Right atrium auricular region (tissue), 2 donors: ENCODE measurements at places on chromosomes 4 and X.
A peak's percentile ranks its signal among the peaks of the same experiment; 100 is the strongest.

- DNase-seq = peak; percentile 52
Measured at GRCh38 chrX:150199181-150199580, 163.9 kb upstream of the MAMLD1 start.

DNA sequence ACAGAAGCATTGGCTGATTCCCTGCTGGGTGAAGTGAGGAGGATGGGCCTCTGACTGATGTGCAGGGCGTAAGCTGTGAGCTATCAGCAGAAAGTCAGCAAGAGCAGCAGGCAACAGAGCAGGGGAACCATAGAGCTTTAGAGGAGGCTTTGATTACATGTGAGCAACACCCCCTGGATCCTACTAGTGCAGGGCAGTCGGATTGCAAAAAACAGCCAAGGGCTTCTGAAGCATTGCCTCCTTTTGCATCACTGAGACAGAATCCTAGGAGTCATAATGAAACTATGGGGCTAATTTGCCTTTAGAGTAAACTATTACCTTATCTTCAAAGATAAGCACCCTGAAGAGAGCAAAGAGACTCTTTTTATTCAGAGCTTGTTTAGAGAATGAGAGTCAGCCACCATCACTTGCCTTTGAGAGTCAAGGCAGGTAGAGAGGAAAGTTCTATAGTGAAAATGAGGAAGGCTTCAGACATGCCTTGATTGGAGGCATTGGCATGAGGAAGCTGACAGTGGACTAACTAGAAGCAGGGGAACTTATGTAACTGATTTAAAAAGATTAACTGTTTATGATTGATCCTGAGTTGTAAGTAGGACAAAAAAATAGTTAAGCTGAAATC, 420.3 kb downstream of the PDHA2 start:
- DNase-seq = no peak

GRCh38 chr4:185955151-185955770, 113.7 kb upstream of the TLR3 start:
- DNase-seq = no peak

DNA sequence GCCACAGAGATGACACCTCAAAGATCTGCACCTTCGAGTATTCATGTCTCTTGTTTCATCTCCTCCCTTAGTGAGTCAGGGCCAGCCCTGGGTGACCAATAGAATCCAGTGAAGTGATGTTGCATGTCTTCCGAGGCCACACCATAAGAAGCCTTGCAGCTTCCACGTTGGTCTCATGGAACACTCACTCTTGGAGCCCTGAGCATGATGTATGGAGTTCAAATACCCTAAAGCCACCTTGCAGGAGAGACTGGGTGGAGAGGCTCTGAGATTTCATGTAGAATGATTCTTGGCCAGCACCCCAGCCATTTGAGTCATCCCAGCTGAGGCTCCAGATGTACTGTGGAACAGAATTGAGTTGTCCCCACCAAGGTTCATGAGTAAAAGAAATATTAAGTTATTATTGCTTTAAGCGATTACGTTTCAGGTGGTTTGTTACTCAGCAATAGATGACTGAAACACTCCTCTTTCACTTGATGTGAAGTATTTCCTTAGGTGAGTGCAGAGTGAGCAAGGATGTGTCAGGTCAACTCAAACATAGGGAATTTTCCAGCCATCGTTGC, 5.0 kb upstream of the RP2 start:
- no peak for DNase-seq

DNA sequence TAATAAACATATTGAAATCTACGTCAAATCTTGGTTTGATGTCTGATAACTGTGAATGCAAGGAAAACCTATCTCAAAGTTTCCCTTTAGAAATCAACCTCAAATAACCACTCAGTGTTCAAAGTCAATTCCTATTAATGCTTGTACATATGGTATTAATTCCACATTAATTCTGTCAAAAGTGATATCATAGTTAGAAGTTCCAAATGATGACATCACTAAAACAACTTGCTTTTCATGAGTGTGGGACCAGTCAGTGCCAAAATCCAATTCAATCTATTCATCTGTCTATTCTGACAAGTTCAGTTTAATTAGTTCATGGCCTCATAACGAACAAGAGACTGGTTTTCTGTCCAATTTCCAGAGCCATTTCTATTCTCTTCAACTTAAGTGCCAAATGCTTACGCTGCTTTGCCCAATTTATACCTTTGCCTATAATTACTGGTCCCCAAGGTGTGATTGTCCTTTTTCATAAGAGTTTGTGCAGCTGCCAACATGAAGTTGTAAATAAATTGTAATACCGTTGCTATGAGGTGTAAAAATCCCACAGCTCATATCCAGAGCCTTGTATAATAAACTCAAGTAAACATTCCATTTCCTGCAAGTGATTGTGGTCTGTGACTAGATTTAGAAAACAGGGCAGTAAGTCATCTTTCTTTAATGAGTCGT, 476.2 kb downstream of the RAB28 start:
- DNase-seq = no peak

- DNase-seq = no peak
Measured at GRCh38 chr4:38829237-38829636, 24.6 kb upstream of the TLR1 start.

DNA sequence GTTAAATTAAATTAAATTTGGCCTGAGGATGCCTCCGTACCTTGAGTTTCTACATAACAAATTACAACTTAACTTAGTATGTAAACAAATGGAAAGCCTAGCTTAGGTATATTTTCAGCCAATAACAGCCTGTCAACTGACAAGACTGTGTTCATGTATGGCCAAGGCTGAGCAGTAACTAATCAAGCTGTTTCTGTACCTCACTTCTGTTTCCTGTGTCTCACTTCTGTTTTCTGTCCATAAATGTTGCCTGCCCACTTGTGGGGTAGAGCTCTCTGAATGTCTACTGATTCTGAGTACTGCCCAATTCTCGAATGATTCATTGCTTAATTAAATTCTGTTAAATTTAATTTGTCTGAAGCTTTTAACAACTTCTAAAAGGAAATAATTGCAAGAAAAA, 445.2 kb downstream of the PCDH11X start:
- DNase-seq = no peak

DNA sequence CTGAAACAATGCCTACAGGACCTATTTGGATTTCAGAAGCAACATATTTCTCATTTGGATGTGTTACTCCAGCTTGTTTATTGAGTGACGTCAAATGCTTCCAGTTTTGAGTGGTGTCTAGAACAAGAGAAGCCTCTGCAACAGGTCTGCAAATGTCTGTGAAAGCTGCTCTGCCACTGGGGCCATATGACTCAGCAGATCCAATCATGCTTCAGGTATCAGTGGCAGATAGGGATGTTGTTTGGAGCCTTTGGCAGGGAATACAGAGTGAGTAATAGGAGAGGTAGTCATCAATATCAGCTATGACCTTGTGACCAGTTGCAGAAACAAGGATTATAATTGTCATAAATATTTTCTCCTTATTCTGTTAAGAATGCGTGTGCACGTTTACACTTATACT, 141.1 kb upstream of the ZXDA start:
- DNase-seq = no peak

DNA sequence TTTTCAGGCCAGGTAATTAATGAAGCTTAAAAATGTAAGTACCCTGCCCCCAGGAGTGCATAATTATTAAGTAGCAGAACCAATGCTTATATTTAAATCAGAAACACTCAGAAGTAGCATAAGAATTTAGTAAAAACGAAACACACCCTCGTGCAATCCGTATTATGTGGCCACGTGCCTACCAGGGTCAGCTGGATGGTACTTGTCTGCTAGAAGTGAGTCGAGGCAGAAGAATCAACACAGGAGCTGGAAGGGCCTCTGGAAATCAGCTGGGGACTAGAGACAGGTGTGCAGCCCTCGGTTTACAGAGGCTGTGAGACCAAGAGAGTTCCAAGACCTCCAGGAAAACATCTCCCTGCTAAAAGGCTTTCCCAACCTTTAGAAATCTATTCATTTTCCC, 559 bp upstream of the FAM47E start:
- no peak for DNase-seq

- no peak for DNase-seq
Measured at GRCh38 chr4:60729194-60729593, 470.9 kb upstream of the ADGRL3 start.

- no peak for DNase-seq
Measured at GRCh38 chrX:132561483-132561882, 72.6 kb upstream of the MBNL3 start.

GRCh38 chr4:67566335-67566734, 7.8 kb downstream of the STAP1 start:
- no peak for DNase-seq

DNA sequence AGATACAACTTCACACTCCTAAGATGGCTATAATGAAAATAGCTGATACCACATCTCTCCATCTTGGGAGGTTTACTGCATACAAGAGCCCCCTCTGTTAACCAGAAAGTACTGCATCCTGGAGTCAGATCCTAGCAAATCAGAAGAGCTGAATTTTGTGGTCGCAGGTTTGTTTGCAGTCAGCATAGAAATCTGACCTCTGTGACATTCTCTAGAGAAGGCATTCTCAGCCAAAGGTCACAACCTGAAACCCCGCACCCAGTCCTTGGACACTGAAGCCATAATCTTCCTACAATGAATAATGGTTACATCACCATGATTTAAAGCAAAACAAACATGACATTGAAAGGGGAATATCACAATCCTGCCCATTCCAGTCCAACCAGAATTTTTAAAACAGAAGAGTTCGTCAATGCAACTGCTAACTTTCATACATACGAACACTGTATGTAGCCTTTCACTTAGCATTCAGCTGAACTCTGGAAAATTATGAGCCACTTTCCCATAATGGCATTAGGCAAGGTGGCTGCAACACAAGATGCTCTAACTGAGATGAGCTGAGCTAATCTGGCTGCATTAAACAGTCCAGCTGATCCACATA, 17.6 kb downstream of the HS6ST2 start:
- no peak for DNase-seq

GRCh38 chr4:186676531-186677161, 47.0 kb downstream of the FAT1 start:
- DNase-seq = no peak

GRCh38 chr4:15771216-15772058, 6.7 kb upstream of the CD38 start:
- DNase-seq = no peak

DNA sequence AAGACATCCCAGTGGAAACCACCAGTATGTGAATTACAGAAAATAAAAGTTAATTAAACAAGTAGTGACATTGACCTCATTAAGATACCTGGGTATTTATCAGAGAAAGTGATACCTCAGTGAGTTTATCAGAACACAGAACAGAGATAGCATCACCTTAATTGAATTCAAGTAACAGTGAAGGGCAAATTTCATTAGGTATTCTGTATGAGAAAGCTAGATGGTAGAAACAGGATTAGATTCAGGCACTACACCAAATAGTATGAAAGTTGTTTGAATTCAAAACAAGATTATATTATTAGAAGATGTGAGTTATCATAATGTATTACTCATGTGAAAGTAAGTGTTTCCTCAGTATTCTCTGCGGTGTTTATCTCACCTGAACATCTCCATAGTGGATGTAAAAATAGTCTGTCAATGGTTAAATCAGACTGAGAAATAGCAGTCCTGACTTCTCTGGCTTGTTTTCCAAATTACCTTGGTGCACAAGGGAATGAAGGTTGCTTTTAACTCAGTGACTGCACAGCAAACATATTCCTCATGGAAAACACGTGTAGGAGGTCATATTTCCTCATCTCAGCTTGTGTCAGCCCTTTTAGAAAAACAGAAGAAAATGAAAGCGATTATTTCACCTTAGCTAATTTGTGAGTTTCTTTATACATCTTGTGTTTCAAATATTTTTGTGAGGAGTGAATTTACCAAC, 79.9 kb upstream of the PCDH18 start:
- DNase-seq = no peak

DNA sequence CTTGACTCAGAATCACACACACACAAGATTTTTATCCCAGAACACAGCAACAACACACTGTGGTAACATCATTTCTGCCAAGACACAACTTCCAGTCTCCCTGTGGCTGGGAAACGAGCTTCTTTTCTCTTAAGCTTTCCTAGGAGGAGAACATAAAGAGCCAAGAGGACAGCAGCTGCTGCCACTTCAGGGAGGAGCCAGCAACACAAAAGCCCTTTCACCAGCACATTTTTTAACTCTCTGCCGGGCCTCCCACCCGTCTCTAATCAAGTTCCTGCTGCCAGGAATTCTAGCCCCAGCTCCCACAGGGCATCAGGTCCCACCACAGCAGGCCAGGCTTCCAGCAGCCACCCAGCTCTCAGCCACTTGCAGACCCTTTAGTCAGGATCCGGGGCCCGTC, 22.4 kb downstream of the FAT1 start:
- DNase-seq = peak; percentile 65

DNA sequence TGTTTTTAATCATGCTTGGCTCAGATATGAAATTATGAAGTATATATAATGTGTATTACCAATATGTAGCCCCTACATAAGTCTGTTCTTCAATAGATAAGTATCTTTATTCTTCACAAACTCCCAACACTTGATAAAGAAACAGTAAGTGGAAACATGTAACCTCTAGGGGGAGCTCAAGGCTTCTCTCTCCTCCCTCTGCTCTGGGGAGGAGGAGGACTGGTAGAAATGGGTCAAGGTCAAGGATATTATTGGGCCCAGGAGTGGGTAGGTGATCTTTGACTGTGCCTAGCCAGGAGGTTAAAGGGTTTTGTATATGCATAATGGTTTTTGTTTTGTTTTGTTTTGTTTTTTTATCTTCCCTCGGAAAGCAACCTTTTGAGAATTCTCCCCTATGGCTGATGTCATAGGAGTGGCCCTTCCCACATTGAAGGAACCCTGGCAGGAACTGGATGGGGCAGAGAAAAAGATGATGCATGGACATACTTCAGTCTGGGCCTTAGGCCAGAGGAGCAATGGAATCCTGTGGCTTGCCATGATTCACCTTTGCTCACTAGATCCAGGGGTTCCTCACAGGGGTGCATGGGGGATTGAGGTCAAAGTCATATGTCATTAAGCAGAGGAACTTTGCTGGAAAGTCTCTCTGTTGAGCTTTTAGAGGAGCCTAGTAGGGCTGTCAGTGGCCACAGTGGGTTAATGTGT, 460.3 kb downstream of the MID1IP1 start:
- DNase-seq = no peak
